CD4-positive, alpha-beta T cell treated with Interleukin-12 subunit alpha and Interleukin-12 subunit beta, for 1 hour (primary cell): ENCODE measurements at places on chromosomes 12 and 14.
A peak's percentile ranks its signal among the peaks of the same experiment; 100 is the strongest.

GRCh38 chr14:98274596-98274995 is 997.4 kb downstream of the BCL11B start:
- no peak for DNase-seq

GRCh38 chr12:94873734-94874517 is 129.6 kb downstream of the NDUFA12 start:
- no peak for DNase-seq

- DNase-seq: no peak
Measured at GRCh38 chr14:105710119-105711043, 184.0 kb downstream of the TMEM121 start.

- DNase-seq: peak; percentile 27
Measured at GRCh38 chr14:66624336-66624937, 116.5 kb downstream of the GPHN start.

DNA sequence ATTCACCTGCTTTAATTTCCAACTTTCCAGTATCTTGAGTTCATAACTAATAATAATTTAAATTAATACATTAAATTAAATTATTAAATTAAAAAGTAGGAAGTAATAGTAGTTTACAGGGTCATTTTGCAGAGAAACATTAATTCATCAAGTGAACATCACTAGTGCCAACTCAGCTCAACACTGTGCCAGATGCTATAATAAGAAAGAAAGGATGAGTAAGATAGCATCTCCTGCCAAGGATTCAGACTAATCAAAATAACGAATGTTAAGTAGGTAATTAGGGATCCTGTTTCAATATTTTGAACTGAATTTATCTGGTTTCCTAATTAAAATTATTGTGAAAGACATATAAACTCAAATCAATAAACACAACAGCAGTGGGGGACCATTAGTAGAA is 596.7 kb downstream of the SLC6A15 start:
- DNase-seq: no peak

DNA sequence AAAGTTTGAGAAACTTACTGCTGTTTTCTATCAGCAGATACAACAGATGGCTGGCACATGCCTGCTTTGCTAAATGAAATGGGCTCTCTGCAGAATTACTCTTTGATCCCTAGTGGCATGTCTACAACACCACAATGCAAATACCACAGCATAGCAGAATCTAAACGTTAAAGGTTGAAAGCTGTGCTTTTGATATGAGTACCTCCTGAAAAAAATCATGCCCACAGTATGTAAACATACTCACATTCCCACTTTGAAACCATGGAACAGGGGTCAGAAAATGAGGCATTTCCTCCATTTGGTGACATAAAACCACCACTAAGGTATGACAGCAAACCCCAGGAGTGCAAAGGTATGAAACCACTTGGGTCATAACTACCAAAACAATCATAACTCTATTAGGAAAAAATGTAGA is 7.5 kb downstream of the WIF1 start:
- DNase-seq: no peak

DNA sequence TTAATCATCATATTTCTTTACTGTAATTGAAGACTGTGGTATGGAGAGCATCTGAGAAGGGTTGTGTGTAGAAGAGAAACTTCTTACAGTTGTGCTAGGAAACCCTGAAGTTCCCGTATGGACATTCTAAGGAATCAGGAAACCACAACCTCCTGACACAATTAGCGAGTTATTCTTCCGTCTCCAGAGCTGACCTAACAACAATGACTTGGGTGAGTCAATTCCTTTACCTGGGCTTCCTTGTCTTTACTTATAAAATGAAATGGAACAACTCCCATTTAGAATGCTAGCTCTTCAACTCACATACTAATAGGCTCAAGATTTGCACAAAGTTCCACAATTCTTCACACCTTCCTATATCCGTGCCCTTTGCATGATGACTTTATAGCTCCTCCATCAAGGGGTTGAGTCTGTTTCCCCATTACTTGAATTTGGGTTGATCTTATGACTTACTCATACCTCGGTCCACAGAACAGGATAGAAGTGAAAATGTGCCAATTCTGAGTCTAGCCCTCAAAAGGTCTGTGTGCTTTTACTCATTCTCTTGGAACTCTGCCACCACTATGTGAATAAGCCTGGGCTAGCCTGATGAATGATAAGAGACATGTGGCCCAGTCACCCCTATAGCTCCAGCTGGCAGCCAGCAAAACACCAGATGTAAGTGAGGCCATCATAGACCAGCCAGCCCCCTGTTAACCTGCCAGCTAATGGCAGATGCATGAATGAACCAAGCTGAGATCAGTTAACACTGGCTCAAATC is 459.4 kb downstream of the ETNK1 start:
- DNase-seq: no peak

DNA sequence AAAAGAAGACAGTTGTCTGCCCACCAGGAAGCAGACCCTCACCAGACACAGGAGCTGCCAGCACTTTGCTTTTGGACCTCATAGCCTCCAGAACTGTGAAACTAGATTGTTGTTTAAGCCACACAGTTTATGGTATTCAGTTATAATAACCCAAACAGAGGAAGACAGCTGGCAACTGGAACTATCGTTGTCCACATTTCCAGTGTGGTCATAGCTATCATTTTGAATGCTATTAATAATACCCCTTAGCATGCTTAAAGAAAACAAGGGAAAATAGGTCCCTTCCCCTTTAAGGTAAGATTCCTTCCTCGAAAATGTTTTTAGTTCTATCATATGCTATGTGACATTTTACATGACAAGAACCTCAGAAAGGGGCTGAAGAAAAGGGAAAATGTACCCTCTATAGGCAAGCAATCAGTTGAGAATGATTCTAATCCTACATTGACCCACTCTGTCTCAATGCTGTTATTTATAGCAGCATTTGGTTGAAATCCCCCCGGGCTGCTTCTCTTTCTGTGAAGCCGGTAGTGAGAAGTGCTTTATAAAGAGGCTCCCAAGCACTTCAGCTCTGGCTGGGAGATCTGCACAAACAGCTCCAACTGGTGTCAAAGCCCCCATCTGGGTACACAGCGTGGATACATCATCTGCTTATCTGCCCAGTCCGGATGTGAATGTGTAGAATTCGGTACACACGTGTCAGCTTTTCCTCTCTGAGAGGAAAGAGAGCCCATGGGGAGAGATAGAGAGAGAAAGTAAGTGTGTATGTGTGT is 221.2 kb upstream of the FLRT2 start:
- DNase-seq: no peak

DNA sequence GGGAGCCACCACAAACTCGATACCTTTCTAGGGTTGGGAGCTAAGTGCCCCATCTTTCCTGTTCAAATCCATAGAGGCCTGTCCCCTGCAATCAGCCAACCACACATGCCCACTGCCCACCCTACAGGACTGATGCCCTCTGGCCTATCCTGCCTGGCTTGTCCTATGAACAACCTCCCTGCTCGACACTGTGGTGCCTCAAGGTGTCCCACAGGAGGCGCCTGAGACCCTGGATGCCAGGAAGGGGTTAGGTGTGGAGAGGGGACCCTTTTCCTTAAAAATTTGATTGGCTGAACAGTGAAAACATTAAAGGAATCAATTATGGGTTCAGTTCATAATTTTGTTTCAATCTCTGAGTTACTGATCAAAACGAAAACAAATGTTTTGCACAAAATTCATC is 97.3 kb upstream of the FZD10 start:
- no peak for DNase-seq

DNA sequence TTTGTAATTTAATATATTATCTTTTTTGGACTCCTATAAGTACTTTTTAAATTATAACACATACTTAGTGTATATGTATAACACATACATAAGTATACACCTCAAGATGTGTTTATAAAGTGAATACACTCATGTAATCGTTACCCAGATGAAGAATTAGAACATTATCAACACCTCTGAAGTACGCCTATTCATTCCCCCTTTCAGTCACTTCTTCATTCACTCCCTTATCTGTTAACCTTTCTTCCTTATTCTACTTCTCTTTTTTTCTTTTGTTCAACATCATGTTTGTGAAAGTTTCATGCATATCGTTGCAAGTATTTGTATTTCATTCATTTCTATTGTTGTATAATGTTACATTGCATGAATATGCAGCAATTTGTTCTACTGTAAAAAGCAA is 98.5 kb downstream of the ARID2 start:
- DNase-seq: no peak

DNA sequence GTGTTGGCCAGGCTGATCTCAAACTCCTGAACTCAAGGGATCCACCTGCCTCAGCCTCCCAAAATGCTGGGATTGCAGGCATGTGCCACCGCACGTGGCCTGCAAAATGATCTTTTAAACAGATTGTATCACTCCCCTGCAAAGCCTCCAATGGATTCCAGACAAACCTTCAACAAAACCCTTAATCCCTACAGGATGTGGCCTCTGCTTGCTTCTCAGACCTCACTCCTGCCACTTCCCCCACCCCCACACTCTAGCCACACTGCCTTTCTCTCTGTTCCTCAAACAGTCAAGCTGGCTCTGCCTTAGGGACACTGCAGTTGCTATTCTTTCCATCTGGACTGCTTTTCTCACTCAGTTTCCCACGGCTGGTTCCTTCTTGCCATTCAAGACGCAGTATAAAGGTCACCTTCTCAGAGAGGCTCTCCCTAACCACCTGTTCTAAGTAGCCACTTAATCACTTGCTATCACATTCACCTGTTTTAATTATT is 47.3 kb upstream of the TMED10 start:
- no peak for DNase-seq

- no peak for DNase-seq
Measured at GRCh38 chr12:117567644-117568216, 206.3 kb upstream of the NOS1 start.

GRCh38 chr12:109110988-109111495 is 5.3 kb upstream of the ACACB start:
- DNase-seq: peak; percentile 57

- no peak for DNase-seq
Measured at GRCh38 chr14:60636879-60637478, 12.3 kb downstream of the SIX1 start.

GRCh38 chr14:31419179-31419966 is 977 bp downstream of the HEATR5A start:
- no peak for DNase-seq

DNA sequence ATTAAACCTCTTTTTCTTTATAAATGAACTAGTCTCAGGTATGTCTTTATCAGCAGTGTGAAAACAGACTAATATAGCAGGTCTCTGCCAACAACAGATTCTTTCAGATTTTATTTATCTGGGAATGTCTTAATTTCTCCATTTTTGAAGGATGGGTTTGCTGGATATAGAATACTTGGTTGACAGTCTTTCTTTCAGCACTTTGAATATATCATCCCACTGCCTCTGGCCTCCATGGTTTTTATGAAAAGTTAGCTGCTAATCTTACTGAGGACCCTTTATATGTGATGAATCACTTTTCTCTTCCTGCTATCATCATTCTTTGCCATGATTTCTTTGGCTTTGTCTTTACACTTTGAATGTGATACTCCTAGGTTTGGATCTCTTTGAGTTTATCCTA is 148.0 kb downstream of the ANO6 start:
- DNase-seq: no peak

DNA sequence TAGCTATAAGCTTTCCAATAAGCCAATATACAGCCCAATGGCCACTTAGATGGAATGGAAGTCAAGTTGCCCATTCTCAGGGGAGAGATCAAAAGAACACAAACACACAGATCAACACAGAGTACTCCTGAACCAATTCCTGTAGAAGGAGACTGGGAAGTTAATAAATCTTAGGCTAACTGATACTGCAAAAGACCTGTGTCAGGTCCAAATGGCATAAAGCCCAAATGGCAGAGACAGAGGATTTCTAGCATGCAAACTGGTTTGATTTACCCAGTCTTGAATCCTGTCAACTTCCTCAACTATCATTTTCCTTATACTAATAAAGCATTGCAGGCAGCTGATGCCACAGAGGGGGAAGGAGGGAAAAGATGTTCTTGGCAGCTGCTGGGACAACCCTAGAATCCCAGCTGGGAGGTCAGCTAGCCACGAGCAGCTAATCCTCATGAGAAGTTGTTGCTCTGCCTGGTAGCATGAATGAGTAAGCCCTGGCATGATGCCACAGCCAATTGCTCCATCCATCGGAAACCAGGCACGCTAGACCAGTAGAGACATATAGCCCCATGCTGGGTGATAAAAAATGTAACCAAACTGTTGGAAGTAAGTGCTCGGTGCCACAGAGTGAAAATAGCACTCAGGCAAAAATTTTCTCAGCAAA is 26.2 kb downstream of the ANG start:
- no peak for DNase-seq

DNA sequence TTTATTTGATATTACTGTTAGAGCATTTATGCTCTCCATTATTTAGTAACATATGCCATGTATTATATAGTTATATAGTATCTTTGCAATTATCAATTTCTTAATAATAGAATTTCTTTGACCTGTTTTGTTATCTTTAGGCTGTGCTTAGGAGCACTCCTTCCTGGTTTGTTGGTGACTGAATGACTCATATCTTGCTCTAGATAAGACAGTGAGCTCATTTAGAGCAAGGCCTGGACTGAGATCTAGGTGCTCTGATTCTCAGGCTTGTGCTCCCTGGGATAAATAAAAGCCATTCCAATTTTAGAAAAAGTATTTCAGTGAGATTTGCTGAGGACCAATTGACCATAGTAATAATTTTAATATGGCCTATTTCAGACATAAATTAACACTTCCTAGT is 951.2 kb downstream of the FLRT2 start:
- DNase-seq: no peak

DNA sequence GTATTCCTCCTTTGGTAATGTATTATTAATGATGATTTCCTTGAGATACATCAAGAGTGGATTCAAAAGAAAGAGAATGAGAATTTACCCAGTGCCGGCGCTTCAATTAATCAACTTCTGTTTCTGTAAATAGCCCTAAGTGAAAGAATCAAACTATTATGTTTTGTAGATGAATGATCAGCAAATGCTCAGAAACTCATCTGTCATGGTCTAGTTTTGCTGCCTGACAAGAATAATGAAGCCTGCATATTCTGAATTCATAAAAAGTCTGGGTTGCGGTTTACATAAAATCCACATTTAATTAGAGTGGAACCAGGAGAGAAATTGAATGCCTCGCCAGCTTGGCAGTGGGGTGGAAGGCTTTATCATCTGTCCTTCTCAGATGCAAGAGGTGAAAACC is 325.3 kb downstream of the GALC start:
- no peak for DNase-seq

DNA sequence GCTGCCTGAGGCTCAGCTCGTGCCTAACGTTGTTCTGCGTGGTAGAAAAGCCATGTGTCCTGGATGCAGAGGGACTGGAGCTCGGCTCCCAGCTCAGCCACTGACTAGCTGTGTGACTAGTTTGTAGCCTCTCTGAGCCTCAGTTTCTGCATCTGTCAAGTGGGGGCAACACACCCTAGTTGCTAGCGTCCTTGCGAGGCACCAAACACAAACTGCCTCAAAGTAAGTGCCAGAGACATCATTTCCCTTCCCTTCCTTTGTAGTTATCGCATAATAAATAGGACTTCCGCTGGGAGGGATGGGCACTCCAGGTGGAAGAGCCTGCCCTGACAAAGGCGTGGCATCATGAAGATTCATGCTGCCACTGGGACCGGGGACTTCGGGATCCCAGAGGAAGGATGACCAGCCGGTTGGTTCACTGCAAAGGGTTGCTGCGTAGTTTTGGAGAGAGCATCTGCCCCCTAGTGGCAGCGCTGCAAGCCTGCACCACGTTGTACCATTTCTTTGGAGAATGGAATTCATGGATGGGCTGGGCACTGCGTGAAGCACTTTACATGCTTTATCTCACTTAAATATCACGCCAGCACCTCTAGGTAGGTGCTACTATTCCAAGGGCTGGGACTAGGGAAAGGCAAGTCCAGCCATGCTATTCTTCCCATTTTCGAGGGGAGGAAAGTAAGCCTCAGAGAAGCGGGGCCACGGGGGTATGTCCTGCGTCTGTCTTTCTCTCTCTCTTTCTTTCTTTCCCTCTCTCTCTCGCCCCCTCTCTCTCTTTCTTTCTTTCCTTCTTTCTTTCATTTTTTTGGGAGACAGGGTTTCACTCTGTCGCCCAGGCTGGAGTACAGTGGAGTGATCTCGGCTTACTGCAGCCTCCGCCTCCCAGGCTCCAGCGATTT is 4.6 kb downstream of the CCDC197 start:
- peak; percentile 67 for DNase-seq
